ENCODE measurements at places on chromosomes 13 and 19. TPM values are rescaled to one million over a fixed set of nuclear protein-coding genes. Genes with fewer than 3 reads are reported as not detected.

Gene SIAH3
- total RNA-seq, result not detected

Gene KLK1
- not detected for total RNA-seq

Gene KRTDAP
- total RNA-seq, result not detected

DNA sequence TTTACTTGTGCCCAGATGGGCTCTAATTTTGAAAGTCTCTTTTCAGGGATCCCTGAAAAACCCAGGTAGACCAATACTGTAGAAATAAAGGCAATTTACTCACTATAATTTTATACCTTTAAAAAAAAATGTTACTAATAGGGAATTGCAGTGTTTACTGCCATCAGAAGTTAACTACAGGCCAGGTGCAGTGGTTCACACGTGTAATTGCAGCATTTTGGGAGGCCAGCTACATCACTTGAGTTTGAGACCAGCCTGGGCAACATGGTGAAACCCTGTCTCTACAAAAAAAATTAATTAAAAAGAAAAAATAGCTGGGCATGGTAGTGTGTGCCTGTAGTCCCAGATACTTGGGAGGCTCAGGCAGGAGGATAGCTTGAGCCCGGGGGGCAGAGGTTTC is 10.2 kb downstream of the USP12 start:
- DNase-seq, result no peak

DNA sequence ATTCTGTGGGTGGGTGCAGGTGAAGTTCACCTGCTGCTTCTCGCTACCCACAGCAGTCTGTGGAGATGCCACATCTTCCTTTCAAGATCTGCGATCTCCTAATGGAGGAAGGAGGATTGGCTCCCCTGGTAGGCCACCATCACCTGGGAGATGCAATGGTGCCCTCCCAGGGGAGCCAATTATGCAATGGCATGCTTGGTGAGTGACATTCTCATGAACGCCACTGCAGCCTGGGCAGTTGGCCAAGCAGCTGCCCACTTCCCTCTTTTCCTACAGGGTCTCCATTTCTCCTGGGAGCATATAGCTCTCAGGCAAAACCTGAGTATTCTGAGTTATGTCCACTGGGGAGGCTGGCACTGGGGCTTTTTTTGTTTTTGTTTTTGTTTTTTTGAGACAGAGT is 83.5 kb upstream of the KCTD15 start:
- no peak for DNase-seq

- no peak for DNase-seq
These were observed 1034.9 kb downstream of the PCDH9 start for GRCh38 chr13:66195238-66195637.

DNA sequence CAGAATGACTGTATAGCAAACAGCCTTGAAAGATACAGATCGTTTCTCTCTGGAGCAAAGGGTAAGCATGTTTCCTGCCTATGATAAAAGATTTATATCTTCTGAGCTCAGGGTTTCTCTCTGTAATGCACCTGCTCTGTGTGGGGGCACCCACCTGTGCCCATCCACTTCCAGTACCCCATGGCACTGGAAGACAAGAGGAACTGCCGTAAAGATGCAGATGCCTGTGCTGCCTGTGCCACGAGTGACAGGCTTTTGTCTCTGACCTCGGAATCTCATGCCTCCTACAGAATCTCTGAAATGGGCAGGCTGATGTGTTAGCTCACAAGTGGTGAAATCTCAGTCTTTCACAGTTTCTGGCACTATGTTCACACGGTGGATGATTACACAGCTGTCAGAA is 50.3 kb upstream of the ATP11A start:
- no peak for DNase-seq

GRCh38 chr13:108270442-108270841 is 924 bp downstream of the TNFSF13B start:
- no peak for DNase-seq

GRCh38 chr19:35703343-35703742 is 1.0 kb upstream of the ZBTB32 start:
- DNase-seq, result peak; percentile 34

DNA sequence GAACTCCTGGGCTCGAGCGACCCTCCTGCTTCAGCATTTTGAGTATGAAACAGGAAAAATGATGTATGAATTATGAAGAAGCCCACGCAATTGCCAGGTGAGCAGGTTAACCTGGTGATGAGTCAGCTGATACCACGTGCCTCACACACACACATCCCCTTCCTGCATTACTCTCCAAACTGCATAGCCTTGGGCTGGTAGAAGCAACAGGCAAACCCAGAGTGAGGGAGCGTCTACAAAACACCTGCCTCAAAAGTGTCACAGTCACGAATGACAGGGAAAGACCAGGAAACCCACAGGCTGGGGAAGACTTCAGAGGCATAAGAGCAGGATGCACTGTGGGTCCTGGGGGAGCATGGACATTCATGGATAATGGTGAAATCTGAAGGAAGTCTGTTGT is 192.8 kb upstream of the IRS2 start:
- no peak for DNase-seq

DNA sequence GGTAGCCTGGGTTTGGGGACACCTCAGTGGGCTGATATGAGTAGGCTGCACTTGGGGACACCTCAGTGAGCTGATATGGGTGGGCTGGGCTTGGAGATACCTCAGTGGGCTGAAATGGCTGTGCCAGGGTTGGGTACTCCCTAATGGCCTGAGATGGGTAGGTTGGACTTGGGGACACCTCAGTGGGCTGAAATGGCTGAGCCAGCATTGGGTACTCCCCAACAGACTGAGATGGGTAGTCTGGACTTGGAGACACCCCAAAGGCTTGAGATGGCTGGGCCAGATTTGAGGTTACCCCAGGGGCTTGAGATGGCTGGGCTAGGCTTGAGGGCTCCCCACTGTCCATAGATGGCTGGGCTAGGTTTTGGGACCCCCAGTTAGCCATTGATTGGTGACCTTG is 12.1 kb downstream of the IQCN start:
- DNase-seq, result peak; percentile 26

GRCh38 chr19:47056411-47056810 is 8.0 kb upstream of the TMEM160 start:
- no peak for DNase-seq

DNA sequence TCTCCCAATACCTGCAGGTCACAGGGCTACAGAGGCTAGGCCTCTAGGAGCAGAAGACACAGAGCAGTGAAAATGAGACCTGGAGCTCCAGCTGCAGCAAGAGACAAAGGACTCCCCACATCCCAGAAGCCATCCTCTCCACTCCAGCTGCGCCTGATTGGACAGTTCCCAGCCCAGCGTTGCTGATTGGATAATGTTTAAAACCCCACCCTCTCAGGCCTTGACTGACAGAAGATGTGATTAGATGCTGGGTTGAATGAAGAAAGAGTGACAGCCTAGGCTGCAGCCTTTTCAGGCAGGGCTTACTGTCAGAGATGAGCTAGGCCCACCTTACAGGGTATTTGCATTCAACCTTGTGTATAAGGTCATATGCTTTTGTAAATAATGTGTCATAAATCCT is 59.4 kb downstream of the ZNF708 start:
- peak; percentile 41 for DNase-seq

All from osteoblast (primary cell).